ENCODE measurements at places on chromosomes 2 and 18. TPM values are rescaled to one million over a fixed set of nuclear protein-coding genes. Genes with fewer than 3 reads are reported as not detected.

Gene RBKS
- 1.9 TPM for total RNA-seq

DNA sequence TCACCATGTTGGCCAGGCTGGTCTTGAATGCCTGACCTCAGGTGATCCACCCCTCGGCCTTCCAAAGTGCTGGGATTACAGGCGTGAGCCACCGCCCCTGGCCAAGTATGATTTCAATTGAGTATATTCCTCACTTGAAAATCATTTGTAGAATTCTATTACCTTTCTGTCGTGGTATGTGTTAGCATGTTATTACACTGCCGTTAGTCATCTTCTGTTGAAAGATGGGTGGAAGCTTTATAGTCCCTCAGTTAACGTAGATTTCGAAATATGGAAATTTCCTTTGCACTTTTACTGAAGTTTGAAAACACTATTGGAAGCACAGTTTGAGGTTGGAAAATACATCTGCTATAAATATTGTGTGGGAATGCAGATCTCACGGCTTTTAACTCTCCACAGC, 14.7 kb downstream of the NIFK start:
- H3K27me3 ChIP-seq = no peaks in the 10 kb centered on the region
- no peak overlapping the region for H3K27ac ChIP-seq
- no peaks in the 10 kb centered on the region for H3K4me1 ChIP-seq
- peaks cover 5% of the 10 kb centered on the region for H3K36me3 ChIP-seq
- DNase-seq = no peak

- H3K27me3 ChIP-seq = no peaks in the 10 kb centered on the region
- H3K4me3 ChIP-seq = no peak overlapping the region
- H3K36me3 ChIP-seq = no peaks in the 10 kb centered on the region
- H3K4me1 ChIP-seq = no peaks in the 10 kb centered on the region
- no peak overlapping the region for H3K27ac ChIP-seq
Measured at GRCh38 chr2:141062443-141062842, 1068.4 kb downstream of the LRP1B start.

GRCh38 chr2:193845604-193846003, 1650.9 kb upstream of the TMEFF2 start:
- H3K4me3 ChIP-seq = no peak overlapping the region
- no peaks in the 10 kb centered on the region for H3K4me1 ChIP-seq
- H3K27ac ChIP-seq = no peak overlapping the region
- H3K36me3 ChIP-seq = no peaks in the 10 kb centered on the region

DNA sequence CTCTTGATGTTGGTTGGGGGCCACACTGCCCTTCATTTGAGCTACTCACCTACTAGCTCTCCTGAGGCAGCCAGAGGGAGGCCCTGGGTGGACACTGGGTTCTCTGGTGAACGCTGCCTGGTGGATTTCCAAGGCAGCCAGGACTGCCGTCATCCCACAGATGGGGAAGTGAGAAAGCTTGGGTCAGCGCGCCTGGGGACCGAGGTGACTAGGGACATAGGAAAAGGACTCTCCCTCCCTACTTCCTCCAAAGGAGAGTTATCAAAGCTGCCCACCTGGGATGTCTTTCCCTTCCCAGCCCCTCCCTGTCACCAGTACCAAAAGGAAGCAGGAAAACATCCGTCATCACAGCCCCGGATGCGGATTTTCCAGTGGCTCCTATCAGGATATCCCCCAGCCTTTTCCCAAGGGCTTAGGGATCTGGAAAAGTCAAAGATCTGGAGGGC, 3.8 kb upstream of the SEMA4C start:
- H3K27ac ChIP-seq = peak overlapping the region; percentile 31
- H3K36me3 ChIP-seq = no peaks in the 10 kb centered on the region
- H3K4me1 ChIP-seq = peaks cover 30% of the 10 kb centered on the region
- no peaks in the 10 kb centered on the region for H3K27me3 ChIP-seq

- H3K4me3 ChIP-seq = no peak overlapping the region
- H3K36me3 ChIP-seq = no peaks in the 10 kb centered on the region
- H3K27me3 ChIP-seq = no peaks in the 10 kb centered on the region
- H3K27ac ChIP-seq = no peak overlapping the region
- no peak for DNase-seq
Measured at GRCh38 chr2:202171241-202171825, 67.1 kb downstream of the SUMO1 start.

Measured in upper lobe of right lung (tissue), 1 donor.